ENCODE measurements at places on chromosomes 11 and 22. TPM values are rescaled to one million over a fixed set of nuclear protein-coding genes. Genes with fewer than 3 reads are reported as not detected.

GRCh38 chr11:81098471-81098870 is 1635.2 kb downstream of the FAM181B start:
- DNase-seq: no peak

DNA sequence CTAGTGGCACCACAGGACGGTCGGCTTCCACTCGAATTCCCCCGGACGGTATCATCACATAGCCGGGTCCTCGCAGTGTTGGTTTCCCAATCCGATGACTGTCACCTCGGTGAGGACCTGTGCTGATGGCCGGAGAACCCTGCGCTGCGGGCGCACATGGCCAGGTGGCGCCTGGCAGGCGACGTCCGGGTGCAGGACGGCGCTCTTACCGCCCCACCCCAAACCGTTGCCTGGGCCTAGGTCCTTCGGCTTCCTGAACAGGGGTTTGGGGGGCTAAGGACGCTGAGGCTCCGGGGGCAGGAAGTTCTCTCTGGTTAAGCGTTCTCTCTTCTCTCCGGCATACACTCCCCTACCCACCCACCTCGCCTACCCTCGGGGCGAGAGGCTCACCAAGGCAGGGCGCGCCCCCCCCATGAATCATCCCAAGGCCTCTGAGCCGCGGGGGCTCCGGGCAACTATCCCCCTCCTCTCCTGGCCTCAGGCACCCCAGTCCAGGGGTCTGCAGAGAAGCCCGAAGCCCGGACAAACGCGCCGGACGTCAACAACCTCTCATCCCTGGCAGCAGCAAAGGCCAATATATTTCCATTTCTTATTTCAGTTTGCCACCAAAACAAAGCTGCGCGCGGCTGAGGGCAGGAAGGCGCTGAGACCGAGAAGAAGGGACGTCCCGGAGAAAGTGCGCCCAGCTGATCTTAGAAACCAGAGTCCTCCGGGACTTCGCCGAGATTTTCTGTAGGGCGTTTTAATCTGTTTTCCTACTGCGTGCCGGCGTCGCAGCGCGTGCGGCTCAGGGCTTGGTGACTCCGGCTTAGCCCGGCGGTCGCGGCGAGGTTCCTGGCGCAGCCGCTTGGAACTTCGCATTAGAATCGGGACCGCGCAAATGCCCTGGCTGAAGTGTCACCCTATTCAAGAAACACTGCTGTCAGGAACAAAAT is 5.6 kb downstream of the ALX4 start:
- no peak for DNase-seq

DNA sequence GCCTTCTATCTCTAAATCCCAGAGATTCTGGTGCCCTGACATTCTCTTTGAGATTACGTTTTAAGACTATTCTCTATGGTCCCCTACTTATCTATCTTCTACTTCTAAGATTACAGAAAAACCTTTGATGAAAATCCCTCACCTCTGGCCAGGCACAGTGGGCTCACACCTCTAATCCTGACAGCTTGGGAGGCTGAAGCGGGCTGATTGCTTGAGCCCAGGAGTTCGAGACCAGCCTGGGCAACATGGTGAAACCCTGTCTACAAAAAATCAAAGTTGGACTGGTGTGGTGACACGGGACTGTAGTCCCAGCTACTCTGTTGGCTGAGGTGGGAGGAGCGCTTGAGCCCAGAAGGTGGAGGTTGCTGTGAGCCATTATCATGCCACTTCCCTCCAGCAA is 14.4 kb downstream of the NUP98 start:
- no peak for DNase-seq

The TMEM191C gene
- 2.6 TPM for total RNA-seq

DNA sequence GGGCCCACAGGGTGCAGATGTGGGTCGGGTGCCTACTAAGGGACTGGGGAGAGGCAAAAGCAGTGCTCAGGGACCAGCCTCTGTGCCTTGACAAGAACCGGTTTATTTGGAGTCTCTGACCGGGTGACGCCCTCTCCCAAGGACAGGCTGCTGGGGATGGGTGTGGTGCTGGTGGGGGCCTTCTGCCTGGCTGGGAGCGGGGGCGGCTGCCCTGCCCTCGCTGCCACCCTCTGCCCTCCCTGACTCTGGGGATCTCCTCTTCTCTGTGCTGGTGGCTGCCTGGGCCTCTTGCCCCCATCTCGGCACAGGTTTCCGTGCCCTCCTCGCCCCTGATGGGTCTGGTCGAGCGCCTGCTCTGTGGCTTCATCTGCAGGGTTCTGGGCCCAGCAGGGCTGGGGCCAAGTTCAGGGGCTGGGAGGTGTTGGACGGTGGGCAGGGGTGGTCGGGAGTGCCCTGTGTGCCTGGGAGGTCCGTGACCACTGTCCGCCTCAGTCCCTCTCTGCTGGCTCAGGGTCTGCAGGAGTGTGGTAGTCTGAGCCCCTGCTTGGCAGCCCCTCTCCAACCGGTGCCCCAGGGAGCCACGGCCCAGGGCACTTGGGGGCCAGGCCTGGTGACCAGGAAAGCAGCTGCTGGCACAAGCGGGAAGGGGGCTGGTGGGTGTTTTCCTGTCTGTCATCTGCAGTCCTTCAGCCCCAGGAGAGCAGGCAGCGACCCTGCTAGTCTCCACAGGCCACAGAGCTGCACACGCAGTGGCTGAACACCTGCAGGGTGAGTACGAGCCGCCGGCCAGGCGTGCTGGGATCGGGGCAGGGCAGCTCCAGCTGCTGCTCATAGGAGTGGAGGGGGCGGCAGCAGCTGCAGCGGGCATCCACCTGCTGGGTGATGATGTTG is 23.5 kb downstream of the MUC6 start:
- no peak for DNase-seq

DNA sequence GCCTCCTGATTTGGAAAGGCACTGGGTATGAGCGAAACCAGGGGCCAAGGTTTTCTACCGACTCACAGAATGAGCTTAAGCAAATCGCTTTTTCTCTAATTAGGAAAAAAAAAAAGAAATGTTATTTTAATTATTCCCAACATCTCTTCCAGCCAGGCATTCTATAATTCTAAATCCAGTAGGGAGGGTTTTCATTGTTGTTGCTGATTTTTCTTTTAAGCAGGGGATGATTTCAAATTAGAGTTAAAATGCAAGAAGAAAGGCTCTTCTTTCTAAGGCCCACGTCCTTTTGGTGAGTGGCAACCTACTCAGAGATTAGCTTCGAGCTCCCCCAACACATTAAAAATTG is 8.9 kb downstream of the MYH9 start:
- DNase-seq: no peak

DNA sequence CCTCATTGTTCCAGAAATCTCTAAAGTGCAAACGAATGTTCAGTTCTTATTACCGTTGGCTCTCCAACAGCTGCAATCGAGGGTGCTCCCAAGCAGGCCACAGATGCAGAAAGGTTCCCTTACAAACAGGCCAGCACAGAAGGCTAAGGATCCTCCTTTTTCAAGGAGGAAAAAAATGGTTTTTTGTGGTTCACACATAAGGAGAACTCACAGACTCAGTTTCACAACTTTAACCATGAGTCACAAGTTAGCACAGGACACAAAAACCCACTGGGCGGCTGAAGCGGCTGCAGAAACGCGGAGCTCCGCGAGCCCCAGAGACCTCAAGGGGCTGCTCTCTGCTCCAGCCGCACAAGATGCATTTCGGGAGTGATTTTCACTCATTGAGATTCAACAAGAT is 98.2 kb upstream of the PRR5 start:
- DNase-seq: peak; percentile 24

The OR6T1 gene
- not detected for total RNA-seq

- no peak for DNase-seq
Measured at GRCh38 chr11:63896071-63896470, 20.9 kb downstream of the RCOR2 start.

GRCh38 chr11:75069473-75069872 is 27.2 kb downstream of the OR2AT4 start:
- no peak for DNase-seq

GRCh38 chr22:28773461-28773867 is 969 bp downstream of the CCDC117 start:
- no peak for DNase-seq

GRCh38 chr11:109308551-109308950 is 113.4 kb upstream of the C11orf87 start:
- DNase-seq: no peak

The RAB36 gene
- 0.64 TPM for total RNA-seq

GRCh38 chr11:15118431-15118830 is 3.7 kb downstream of the INSC start:
- no peak for DNase-seq

DNA sequence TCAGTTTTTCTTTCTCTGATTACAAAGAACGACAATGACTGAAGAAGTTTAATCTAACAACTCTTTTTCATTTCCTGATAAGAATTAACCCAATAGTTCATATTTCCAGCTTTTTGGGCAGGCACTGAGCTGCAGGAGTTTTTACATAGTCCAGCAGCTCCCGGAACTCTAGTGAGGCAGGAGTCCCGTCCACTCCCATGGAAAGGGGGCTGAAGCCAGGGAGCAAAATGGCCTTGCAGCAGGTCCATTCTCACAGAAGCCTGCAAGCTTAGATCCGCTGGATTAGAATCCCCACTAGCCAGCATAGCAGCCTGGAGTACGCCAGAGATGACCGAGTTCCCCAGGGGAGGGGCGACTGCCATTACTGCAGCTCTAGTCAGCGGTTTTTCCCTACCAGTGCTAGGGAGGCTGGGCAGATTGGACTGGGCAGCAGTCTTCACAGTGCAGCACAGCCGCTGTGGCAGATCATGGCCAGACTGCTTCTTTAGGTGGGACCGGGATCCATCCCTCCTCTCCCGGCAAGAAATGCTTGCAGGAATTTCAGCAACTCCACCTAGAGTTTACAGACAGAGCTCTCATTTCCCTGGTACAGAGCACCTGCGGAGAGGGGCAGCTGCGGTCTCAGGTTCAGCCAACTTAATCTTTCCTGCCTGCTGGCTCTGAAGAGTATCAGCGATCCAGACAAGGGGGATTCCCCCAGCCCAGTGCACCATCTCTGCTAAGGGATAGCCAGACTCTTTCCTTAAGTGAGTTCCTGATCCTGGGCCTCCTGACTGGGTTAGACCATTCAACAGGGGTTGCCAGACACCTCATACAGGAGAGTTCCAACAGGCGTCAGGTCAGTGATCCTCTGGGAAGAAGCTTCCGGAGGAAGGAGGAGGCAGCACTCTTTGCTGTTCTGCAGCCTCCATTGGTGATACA is 742 bp upstream of the CASP4 start:
- DNase-seq: no peak

DNA sequence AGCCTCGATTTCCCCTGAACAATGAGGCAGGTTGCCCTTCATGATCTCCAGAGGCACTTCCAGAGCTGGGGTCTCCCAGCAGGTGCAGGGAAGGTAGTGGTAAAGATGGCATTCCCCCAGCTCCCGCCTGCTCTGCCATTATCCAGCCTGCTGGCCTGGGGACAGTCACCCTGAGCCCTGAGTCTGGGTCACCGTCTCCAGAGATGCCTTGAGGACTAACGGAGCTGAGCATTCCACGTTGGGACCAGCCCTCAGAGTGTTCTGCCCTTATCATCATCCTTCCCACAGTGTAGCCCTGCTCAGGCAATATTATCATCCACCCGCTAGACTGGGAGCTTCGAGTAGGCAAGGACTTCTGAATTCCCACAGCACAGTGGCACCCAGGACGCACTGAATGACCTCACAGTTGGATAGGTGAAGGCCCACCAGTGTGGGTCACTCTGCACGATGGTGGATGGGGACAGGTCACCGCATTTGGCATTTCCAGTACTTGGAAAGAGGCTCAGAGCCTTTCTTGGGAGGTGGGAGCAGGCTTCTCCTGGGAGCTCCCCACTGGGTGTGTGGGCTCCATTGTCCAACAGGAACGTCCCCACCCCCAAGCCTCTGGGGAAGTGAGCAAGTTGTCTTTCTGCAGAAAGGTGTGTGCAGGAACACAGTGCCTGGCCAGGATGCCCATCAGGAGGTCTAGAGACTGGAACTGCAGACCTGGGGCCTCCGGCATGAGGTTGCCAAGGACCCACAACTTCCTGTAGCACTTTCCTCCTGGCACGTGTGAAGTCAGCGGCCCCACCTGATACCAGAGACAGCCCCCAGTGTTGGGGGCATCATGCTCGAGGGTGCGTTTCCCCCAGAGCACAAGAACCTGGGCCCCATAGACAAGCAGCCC is 51.4 kb upstream of the WNT7B start:
- DNase-seq: no peak

DNA sequence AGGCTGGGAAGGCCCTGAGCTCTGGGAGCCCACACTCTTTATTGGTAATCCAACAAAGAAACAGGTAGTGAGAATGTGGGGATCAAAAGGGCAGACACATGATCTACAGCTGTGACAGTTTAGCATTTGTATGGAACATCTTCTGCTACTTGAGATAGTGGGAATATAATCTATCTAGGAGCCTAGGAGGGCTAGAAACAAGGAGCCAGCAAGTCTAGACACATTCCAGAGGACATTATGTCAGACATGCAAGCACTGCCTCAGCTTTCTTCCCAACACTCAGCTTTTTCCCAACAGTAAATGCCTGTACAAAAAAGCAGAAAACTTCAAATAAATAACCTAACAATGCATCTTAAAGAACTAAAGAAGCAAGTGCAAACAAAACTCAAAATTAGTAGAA is 1150.6 kb upstream of the RAG2 start:
- no peak for DNase-seq

The PGM2L1 gene
- 5.2 TPM for total RNA-seq

DNA sequence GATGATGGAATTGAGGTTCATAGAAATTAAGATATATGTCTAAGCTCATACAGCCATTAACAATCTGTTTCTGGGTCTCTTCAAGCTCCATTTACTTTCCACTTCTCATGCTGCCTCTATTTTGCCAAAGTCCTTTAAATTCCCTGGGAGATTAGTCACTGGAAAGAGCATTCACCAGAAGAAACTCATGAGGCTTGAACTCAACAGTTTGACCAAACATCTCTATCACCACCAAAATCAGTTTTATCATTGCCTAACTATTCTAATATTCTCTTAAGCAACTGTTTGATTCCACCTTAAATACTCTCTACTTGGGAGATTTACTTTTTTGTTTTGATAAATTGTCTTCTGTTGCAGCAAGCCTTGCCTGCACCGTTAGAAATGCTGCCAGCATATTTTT is 881.3 kb downstream of the KCNA4 start:
- DNase-seq: no peak

The C22orf42 gene
- total RNA-seq: not detected

- no peak for DNase-seq
Measured at GRCh38 chr11:80129396-80129795, 688.6 kb upstream of the TENM4 start.

DNA sequence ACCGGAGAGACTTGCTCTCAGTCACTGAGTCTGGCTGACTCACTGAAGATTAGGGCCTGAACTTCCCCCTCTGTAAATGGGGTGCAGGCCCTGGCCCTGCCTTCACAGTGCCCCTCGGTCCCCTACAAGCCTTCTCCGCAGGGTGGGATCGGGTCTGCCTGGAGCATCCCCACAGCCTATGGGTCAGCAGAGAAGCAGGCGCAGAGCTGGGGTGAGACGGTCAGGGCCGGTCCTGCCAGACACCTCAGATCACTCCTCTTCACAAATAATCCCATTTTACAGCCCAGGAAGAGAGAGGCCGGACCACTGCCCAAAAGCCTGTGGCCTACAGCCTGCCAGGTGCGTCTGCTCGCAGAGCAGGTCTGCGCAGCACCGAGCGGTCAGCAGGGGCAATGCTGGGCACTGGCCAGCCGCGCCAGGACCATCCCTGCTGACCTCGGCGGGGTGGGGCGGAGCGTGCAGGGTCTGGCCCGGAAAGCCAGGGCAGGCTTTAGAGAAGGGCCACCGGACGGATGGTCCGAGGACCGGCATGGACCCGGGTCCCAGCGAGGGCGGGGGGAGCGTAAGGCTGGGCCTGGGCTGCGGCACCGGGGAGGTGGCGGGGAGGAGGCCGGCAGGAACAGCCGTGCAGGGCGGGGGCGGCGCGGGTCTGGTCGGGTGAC is 522 bp upstream of the SEPTIN5 start:
- no peak for DNase-seq
